SJSA1 (cell line): ENCODE measurements at places on chromosomes 1 and 21. TPM values are rescaled to one million over a fixed set of nuclear protein-coding genes. Genes with fewer than 3 reads are reported as not detected.

Gene PTAFR
- total RNA-seq = 0.47 and 0.74 TPM in 2 replicates

GRCh38 chr21:14520535-14520934 is 25.6 kb downstream of the SAMSN1 start:
- no peaks in the 10 kb centered on the region for H3K4me1 ChIP-seq
- DNase-seq = no peak
- H3K27ac ChIP-seq = no peak overlapping the region
- H3K36me3 ChIP-seq = no peaks in the 10 kb centered on the region
- no peaks in the 10 kb centered on the region for H3K27me3 ChIP-seq

- no peaks in the 10 kb centered on the region for H3K4me1 ChIP-seq
- H3K27ac ChIP-seq = no peak overlapping the region
- no peak for DNase-seq
- H3K27me3 ChIP-seq = no peaks in the 10 kb centered on the region
- no peaks in the 10 kb centered on the region for H3K36me3 ChIP-seq
- peak overlapping the region; percentile 52 for H3K4me3 ChIP-seq
Observed at GRCh38 chr1:92081031-92081430, 886 bp downstream of the BTBD8 start.

- no peak for DNase-seq
- no peak overlapping the region for H3K27ac ChIP-seq
- H3K27me3 ChIP-seq = peaks cover 22% of the 10 kb centered on the region
- no peaks in the 10 kb centered on the region for H3K36me3 ChIP-seq
- no peak overlapping the region for H3K4me3 ChIP-seq
Observed at GRCh38 chr1:23899070-23899469, 14.1 kb downstream of the CNR2 start.

GRCh38 chr1:108961752-108962486 is 1.4 kb downstream of the CLCC1 start:
- no peaks in the 10 kb centered on the region for H3K27me3 ChIP-seq
- H3K4me3 ChIP-seq = peak overlapping the region; percentile 79
- H3K4me1 ChIP-seq = peaks cover 10% of the 10 kb centered on the region
- peak; percentile 9 for DNase-seq
- H3K36me3 ChIP-seq = peaks cover 14% of the 10 kb centered on the region

DNA sequence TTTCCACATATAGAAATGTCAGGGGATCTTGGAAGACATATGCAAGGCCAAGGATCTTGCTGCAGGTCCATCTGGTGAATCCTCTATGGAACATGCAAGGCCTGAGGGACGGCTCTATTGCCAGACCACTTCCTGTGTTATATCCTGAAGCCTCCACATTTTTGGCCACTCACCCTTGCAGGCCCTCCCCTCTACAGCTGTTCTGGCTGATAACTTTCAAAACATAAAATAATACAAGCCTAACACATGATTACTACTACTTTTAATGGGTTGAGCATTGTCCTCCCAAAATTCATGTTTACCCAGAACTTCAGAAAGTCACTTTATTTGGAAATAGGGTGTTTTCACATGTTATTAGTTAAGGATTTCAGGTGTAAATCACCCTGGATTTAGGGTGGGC is 18.5 kb upstream of the LYPLAL1 start:
- no peak overlapping the region for H3K4me3 ChIP-seq
- no peak overlapping the region for H3K27ac ChIP-seq

DNA sequence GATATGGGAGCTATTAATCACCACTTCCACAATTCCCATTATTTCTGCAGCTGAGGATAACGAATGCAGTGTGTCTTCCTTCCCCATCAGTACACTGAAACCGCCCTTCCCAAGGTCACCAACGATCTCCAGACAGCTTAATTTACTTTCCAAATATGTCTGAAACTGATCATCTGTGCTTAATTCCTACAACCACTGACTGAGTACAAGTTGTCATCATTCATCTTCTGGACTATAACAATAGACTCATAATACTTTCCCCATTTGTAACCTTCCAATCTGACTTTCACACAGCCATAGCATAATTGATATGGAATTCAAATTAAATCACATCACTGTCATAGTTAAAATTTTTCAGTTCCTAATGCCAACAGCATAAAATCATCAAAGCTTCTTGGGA is 17.4 kb downstream of the DNM3 start:
- no peak overlapping the region for H3K27ac ChIP-seq
- H3K4me1 ChIP-seq = no peaks in the 10 kb centered on the region
- H3K36me3 ChIP-seq = no peaks in the 10 kb centered on the region
- H3K4me3 ChIP-seq = no peak overlapping the region
- H3K27me3 ChIP-seq = no peaks in the 10 kb centered on the region

DNA sequence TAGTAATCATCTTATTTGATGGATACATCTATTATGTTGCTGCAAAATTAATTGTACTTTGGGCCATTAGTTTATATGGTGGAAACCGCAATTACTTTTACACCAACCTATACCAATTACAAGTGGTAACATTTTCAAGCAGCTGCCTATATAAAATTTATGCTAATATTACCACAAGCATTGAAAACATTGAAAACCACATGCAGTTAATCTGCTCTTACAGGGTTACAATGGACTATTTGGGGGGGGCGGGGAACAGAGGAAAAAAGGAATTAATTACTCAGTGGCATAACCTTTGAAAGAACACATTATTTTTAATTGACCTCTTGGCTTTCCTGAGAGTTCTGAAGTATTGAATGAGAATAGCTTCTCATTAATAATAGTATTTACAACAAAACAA is 1793.2 kb downstream of the NCAM2 start:
- H3K27me3 ChIP-seq = no peaks in the 10 kb centered on the region
- no peaks in the 10 kb centered on the region for H3K36me3 ChIP-seq
- H3K27ac ChIP-seq = no peak overlapping the region
- no peaks in the 10 kb centered on the region for H3K4me1 ChIP-seq
- no peak for DNase-seq
- H3K4me3 ChIP-seq = no peak overlapping the region

DNA sequence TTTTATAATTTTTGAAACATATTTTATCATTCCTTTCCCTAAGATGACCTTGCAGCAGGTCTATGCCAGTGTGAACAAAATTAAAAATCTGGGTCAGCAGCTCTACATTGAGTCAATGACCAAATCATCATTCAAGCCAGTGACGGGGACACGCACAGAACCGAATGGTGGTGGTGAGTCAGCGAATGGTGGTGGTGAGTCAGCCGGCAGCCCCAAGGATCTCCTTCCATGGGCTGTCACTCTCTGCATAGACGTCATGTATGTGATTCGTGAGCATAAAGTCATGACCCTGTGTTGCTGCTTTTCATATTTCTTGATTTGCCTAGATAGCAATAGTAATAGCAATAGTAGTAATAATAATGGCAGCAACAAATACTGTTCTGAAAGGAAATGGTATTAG is 26.3 kb downstream of the PER3 start:
- peaks cover 7% of the 10 kb centered on the region for H3K4me1 ChIP-seq
- H3K36me3 ChIP-seq = peaks cover 69% of the 10 kb centered on the region
- H3K4me3 ChIP-seq = no peak overlapping the region
- no peaks in the 10 kb centered on the region for H3K27me3 ChIP-seq

- no peak for DNase-seq
- H3K36me3 ChIP-seq = no peaks in the 10 kb centered on the region
- no peak overlapping the region for H3K4me3 ChIP-seq
- no peaks in the 10 kb centered on the region for H3K27me3 ChIP-seq
- no peak overlapping the region for H3K27ac ChIP-seq
- H3K4me1 ChIP-seq = no peaks in the 10 kb centered on the region
Observed at GRCh38 chr1:169086603-169087455, 19.7 kb upstream of the ATP1B1 start.

- H3K36me3 ChIP-seq = no peaks in the 10 kb centered on the region
- no peak for DNase-seq
- H3K27ac ChIP-seq = no peak overlapping the region
Observed at GRCh38 chr1:184418652-184419349, 32.0 kb downstream of the C1orf21 start.

- peaks cover 35% of the 10 kb centered on the region; the same call in 1 of the 2 replicates for H3K36me3 ChIP-seq
- H3K4me1 ChIP-seq = peaks cover 19% of the 10 kb centered on the region
- H3K27me3 ChIP-seq = no peaks in the 10 kb centered on the region
- DNase-seq = no peak
- H3K4me3 ChIP-seq = peak overlapping the region; percentile 86
Observed at GRCh38 chr1:35558374-35559316, 1.0 kb downstream of the NCDN start.

- no peak for DNase-seq
- H3K36me3 ChIP-seq = no peaks in the 10 kb centered on the region
Observed at GRCh38 chr1:27372808-27373690, 1.6 kb downstream of the FCN3 start.

Gene TRNP1
- total RNA-seq = 6.5 and 7.5 TPM in 2 replicates
